ENCODE measurements at places on chromosomes 5 and 9.
A peak's percentile ranks its signal among the peaks of the same experiment; 100 is the strongest.

GRCh38 chr9:3698076-3698475, 172.3 kb upstream of the RFX3 start:
- DNase-seq = peak; percentile 5

DNA sequence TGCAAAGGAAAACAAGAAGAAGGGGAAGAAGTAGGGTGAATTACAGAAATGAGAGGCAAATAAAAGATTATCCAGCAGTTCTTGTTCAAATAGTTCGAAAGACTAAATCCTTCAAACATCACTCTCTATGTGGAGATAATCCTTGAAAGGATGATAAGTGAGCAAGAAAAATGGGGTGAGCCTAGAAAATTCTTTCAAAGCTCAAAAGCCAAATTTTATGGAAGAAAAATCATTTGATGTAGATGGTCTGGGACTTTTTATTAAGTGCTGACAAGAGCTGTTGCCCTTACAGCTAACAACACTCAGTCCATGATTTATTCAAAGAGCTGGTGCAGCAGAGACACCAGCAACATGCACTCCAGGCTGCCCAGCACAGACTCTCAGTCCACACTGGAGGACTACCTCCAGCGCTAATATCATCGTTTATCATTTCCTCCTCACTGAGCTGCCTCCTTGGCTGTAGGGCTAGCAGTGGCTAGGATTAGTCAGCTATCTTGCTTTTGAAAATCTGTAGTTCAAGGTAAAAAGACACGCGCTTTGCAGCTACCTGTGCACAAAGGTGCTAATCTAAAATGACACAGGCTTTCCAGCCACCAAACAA, 264.8 kb upstream of the KIF2A start:
- DNase-seq = no peak

GRCh38 chr5:39946356-39947045, 521.7 kb upstream of the DAB2 start:
- DNase-seq = no peak

- DNase-seq = no peak
These were observed 15.7 kb downstream of the USP20 start for GRCh38 chr9:129850821-129851550.

- no peak for DNase-seq
These were observed 1.8 kb downstream of the RANBP17 start for GRCh38 chr5:170863646-170864045.

- no peak for DNase-seq
These were observed 78.0 kb upstream of the LHFPL2 start for GRCh38 chr5:78726571-78726970.

DNA sequence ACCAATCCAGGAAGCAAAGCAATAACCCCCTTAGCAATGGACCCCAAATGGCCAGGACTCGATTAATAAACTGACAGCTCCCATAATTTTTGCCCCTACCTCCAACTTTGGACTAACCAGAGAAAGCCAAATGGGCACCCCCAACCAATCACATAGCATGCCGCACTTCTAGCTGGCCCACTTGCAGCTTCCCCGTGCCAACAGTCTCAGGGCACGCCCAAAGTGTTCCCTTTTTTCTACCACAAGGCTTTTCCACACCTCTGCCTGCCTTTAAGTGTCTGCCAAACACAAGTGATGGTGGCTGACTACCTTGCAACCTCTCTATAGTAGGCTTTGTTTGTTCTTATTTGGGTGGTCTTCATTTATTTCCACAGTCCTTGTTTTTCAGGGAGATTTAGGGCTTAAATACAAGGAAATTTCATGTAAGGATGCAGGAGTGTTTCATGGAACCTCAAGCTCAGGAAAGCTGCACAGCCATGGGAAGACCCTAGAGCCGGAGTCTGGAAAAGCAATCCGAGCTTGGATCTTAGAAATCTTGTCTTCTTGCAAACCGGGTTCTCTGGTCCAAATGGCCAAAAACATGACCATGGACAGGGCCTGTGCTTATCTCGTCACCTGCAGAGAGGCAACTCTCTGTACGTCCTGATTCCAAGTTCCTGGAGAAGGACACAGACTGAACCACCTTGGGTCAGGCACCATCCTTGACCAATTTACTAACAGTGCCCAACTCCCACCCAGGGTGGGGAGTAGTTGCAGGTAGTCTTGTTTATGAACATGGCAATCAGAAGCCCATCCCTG, 89.2 kb downstream of the THBS4 start:
- DNase-seq = no peak

GRCh38 chr5:31733371-31733770, 94.4 kb downstream of the PDZD2 start:
- DNase-seq = no peak

DNA sequence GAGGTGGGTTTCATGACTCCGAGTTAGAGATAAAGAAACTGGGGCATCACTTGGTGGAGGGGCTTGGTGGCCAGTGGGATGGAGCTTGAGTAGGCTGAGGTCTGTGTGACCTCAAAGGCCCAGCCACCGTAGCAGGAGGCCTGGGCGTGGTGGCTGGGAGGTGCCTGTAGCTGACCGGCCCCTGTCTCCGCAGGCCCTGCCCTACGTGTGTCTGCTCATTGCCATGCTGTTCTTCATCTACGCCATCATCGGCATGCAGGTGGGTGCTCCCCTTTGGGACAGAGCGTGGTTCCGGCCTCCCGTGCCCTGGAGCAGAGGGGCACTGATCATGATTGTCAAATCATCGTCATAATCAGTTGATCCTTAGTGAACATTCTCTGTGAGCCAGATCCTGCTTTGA, 196.2 kb downstream of the CACNA1B start:
- no peak for DNase-seq

Data from NCI-H1092 (cell line).